Activated CD4-positive, alpha-beta T cell treated with anti-CD3 and anti-CD28 coated beads, Interleukin-2, amount 10 ng/mL, durations not matched to agents 7 days and 5 days (primary cell): ENCODE measurements at places on chromosomes 6 and 20. TPM values are rescaled to one million over a fixed set of nuclear protein-coding genes. Genes with fewer than 3 reads are reported as not detected.

GRCh38 chr20:10647471-10647870 lies 26.3 kb downstream of the JAG1 start:
- DNase-seq: peak; percentile 15

DNA sequence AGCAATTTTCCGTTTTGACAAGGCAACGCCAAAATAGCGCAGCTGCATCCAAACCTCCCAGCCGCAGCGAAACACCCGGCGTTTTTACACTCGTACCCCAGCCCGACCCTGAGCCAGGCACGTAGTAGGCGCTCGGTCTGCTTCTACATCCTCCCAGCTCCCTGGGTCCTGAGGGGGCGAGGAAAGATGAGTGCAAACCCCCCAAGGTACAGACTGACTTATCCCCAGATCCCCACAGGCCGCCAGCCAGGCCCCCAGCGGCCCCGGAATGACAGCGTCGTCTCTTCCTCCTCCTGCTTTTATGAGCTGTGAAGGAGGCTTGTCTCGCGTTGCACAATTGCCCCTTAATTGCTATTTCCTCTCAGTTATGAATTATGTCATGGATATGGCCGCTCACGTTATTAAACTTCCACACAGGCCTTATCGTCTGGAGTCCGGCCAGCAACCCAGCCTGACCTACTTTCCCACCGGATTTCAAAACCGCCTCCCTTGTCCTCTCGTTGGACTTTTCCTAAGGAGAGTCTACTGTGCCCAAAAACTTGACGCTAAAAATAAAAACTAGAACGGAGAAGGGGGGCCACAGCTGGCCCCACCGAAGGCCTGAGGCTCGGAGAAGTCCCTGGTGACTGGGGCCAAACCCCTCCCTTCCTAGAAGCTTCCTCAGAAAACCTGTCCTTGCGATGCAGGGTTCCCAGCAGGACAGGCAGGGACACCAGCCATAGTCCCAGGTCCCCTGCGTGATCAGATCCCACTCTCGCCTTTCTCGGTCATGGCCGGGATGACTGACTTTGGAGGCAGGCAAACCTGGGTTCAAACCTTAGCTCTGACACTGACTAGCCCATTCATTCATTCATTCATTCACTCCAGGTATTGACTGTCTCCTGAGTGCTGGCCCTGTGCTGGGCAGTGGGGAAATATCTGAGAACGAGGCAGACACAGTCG lies 130.9 kb upstream of the PTPN1 start:
- DNase-seq: no peak

- DNase-seq: no peak
These were observed 46.2 kb downstream of the SNRNP48 start for GRCh38 chr6:7636151-7636550.

DNA sequence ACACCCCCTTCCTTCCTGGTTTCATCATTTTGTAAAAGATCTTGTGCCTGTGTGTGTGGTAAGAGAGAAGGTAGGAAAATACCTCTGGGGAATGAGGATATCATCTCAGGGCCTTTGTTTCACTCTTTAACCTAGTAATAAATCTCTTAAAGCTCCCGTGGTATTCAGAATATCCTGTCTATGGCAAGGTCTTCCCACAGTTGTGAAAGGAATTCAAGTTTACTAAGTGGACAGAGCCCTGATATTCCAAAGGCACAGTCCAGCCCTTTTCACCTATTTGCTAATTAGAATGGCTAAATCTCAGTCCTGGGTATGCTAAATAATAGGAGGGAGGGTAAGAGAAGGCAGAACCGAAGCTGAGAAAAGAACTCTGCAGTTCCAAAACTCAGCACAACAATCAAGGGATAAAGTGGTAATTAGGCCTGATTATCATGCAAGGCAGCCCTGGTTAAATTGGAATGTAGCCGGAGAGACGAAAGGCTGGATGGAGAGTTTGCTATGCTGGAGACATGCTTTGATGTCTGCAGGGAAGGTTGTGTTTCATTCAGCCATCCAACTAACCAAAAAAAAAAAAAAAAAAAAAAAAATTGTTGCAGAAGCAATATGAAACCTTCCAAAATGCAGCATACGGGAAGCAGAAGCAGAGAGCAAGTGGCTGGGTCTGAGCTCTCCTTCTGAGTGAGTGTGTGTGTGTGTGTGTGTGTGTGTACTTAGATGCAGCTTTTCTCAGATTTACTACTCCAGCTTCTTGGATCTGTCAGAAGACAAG lies 28.5 kb upstream of the PIM1 start:
- no peak for DNase-seq

GRCh38 chr6:16157492-16157891 lies 28.6 kb downstream of the MYLIP start:
- DNase-seq: no peak

DNA sequence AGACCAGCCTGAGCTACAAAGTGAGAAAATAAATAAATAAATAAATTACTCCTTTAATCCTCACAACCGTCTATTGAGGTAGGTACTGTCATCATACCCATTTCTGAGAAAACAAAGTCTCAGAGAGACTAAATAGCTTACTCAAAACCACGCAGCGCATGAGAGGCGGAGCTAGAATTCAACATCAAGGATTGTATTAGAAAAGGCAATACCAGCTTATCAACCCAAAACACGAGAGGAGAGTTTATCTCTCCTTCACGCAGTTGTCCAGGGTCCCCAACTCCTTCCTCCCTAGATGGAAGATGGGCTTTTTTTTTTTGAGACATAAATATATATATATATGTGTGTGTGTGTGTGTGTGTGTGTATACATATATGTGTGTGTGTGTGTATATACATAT lies 12.2 kb downstream of the HNF4A start:
- no peak for DNase-seq

DNA sequence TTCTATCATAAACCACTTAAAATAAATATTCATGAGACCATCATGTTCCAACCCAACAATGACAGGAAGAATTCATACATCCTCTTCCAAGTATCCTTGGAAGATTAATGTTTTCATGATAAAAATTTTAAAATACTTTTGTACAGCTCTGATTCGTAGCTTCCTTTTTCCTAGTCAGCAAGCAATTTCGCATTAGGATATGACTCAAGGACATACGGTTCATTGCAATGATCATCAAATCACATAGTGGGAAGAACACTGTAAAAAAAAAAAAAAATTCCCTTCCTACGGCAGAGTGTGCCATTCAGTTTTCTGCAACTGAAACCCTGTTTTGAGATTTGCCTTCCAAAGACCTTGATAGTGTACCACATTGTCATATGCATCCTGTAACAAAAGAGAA lies 35.3 kb upstream of the GFOD1 start:
- no peak for DNase-seq

- DNase-seq: no peak
These were observed 77.6 kb upstream of the FYN start for GRCh38 chr6:111950661-111951496.

DNA sequence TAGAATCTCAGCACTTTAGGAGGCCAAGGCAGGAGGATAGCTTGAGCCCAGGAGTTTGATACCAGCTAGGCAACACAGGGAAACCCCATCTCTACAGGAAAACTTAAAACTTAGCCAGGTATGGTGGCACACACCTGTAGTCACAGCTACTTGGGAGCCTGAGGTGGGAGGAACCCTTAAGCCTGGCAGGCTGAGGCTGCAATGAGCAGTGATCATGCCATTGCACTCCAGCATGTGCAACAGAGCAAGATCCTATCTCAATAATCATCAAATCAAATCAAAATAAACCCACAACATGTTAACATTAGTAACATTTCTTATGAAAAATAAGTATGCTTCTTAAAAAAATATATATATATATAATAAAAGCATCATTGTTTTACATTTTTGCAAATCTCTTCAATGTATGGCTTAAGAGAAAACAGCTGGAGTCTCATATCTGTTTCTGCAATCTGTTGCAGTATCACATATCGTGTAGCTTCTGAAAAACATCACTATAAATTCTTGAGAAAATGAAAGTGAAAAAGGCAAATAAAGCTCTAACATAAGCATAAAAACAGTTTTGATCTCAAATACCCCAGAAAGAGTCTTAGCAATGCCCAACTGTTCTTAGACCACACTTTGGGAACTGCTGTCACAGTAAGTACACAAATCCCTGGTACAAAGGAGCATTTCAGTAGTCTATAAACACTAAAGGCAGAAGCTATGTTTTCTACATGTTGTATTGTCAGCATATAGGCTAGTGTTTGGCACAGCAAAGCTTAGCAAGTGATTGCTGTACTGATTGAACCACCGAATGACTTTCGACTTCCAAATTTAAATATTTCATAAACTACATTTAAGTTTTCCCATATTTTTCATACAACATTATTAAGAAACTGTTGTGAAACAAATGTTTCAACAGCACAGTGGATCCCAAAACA lies 8.0 kb downstream of the MMUT start:
- DNase-seq: no peak

DNA sequence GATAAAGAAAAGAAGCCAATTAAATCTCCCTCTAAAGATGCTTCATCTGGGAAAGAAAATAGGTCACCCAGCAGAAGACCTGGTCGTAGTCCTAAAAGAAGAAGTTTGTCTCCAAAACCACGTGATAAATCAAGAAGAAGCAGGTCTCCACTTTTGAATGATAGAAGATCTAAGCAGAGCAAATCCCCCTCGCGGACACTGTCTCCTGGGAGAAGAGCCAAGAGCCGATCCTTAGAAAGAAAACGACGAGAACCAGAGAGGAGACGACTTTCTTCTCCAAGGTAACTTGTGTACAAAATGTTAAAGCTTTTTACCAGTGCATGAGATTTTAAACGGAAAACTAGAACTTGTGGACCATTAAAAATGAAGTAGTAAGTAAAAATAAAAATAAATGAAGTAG lies 46.5 kb downstream of the FAM217A start:
- no peak for DNase-seq

DNA sequence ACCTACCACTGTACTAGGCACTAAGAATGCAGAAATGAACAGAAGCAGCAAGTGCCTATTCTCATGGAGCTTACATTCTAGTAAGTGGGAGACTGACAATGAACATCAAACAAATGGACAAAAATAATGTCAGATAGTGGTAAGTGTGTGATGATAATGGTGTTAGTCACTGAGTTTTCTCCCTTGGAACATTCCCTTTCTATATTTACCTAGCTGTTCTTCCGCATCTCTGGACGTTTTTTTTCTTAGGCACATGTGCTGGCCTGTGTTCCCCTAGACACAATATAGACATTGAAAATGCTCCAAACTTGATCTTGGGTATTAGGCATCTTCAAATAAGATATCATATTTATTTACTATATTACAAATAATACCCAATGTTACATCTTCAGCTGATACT lies 218.1 kb upstream of the GJE1 start:
- no peak for DNase-seq

DNA sequence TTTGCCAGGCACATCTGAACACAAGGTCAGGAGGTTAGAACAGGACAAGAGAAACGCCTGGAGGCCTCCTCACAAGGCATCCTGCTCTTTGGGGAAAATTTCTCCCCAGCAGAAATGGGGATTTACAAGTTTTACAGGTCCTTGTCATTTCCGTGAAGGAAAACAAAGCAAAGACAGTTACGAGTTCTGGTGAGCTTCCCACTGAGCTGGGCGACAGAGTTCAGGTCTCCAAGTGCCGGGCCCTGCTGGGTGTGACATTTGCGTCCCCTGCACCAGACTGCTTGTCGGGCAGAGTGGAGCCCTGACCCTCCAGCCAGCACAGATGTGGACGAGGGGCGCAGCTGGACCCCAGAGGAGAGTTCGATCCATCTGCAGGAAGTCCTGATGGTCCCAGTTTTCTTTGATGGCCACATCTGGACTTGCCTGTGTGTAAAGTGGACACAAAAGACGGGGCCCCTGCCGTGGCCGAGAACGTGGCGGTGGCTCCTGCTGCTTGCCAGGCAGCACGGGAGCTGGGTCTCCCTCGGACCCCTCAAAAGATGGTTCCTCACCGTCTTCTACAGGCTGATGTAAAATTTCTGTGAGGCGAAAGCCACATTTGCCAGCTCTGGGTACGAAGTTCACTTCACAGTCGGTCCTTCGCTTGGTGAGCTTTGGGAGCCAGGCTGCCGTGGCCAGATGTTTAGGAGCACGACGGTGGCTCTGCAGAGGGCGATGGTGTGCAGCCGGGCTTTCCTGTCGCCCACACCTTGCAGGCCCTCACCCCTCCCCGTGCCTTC lies 5.2 kb upstream of the ADRM1 start:
- DNase-seq: no peak

DNA sequence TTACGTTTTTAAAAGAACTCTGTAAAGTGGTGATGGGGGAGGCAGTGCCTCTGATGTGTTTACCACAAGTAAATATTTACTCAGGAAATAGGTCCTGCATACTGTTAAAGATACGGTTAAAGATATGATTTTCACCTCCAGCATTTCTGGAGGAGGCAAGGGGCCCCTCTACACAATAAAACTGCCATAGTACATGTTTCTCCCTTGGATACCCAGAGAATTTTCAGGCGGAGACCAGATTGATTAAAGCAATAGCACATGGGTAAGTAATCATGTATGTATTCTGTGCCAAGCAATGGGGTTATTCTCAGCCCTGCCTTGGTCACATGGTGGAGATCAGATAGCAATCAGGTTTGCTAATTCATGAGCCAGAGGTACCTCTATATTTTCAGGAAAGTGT lies 9.6 kb downstream of the RIPOR2 start:
- DNase-seq: no peak

GRCh38 chr20:22808628-22809027 lies 224.3 kb upstream of the FOXA2 start:
- no peak for DNase-seq

- peak; percentile 92 for DNase-seq
These were observed 97.4 kb downstream of the OR2B2 start for GRCh38 chr6:27814665-27815424.

DNA sequence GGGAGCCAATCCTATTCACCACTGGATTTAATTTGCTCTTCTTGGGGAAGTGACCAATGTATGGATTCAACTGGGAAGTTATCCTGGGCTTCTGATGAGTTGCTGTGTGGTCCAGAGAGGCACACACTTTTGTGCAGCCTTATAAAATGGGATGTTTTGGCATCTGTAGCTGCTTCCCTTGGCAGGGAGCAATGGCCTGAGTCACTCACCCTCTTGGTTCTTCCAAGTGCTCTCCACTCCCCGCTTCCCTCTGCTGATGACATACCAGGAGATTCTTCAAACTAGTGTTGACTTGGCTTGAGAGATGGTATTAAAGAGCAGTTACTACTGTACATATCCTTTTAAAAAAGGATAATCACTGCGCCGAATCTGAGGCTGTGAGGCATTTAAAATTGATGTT lies 105.8 kb downstream of the JARID2 start:
- DNase-seq: no peak

GRCh38 chr20:36110994-36111393 lies 43.5 kb upstream of the EPB41L1 start:
- DNase-seq: no peak

DNA sequence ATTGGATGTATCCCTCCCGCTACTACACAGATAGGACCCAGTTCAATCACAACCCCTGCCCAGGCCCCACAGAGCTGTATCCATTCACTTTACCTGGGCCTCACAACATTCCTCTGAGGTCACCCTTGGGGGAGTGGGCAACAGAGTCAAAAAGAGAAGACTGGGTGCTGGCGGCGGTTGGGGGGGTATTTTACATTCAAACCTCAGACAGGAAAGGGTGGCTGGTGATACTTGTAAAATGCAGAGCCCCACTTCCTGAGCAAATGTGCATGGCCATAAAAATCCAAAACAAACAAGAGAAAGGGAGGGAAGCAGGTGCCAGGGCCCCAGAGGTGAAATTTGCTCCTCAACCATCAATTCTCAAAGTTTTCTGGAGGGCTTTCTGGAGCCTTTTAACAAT lies 3.5 kb downstream of the LRFN2 start:
- DNase-seq: no peak

Gene MEP1A
- not detected for total RNA-seq

Gene BPI
- total RNA-seq: not detected

Gene C4A
- 3.0 TPM for total RNA-seq

Gene SH3BGRL2
- 0.12 TPM for total RNA-seq

Gene PRPH2
- not detected for total RNA-seq

Gene TTBK1
- total RNA-seq: 0.07 TPM

Gene CRISP2
- not detected for total RNA-seq

Gene FAM209A
- 2.7 TPM for total RNA-seq

Gene MATN4
- total RNA-seq: 0.17 TPM
